ENCODE measurements at places on chromosomes 11 and 22.

DNA sequence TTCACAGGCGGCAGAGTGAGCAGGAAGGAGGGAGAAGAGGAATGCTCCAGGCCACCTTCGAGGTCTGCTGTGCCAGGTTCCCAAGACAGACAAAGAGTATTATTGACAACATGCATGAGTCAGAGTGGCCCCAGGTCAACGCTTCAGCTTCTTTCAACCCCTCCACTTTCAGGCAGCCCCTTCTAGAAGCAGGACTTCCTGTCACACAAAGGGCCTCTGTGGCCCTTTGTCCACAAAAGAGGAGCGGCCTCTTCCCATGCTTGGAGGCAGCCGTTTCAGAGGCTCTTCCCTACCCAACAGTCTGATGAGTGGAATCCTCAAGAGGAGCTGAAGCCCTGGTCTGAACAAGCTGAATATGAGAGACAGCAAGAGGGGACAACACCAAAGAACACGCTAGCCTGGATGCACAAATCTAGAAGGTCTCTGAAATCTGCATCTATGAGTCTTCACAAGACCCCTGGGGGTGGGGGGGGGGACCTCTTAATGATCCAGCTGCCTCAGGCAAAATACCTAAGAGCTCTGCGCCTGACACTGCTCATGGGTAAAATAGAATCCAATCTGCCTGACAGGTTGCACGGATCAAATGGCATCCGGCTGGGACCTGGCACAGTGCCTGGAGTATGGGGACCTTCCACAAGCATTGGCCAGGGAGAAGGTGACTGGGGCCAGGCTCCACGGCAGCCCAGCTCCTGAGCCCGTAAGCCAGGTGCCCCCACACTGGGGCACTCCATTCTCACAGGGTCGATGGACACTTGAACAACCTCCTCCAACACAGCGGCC, 67.5 kb downstream of the PACSIN2 start:
- DNase-seq = peak; percentile 74

GRCh38 chr11:126338346-126339055, 17.0 kb upstream of the ST3GAL4 start:
- DNase-seq = no peak

GRCh38 chr22:31933816-31934482, 10.4 kb upstream of the YWHAH start:
- no peak for DNase-seq

DNA sequence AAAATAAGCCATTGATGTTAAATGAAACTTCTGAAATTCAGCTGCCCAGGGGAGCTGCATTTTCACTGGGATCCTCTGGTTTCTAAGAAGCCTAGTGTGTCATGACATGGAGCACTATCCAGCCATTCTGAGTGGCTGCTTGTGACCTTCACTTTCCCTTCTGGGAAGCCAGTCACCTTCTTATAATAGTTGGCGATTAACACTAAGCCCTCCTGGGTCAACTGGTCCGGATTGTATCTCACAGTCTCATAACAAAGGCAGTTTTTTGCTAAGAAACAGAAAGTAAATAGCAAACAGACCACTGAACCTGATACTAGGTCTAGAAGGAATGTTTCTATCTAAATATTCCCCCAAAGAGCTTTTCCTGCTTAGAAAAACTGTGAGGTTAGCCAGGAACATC, 7.9 kb downstream of the CSRP3 start:
- no peak for DNase-seq

- DNase-seq = no peak
Observed at GRCh38 chr22:46913351-46913750, 150.9 kb downstream of the TBC1D22A start.

- no peak for DNase-seq
Observed at GRCh38 chr11:109926941-109927340, 166.3 kb upstream of the ZC3H12C start.

- peak; percentile 94 for DNase-seq
Observed at GRCh38 chr11:65419772-65420481, 2.7 kb upstream of the NEAT1 start.

DNA sequence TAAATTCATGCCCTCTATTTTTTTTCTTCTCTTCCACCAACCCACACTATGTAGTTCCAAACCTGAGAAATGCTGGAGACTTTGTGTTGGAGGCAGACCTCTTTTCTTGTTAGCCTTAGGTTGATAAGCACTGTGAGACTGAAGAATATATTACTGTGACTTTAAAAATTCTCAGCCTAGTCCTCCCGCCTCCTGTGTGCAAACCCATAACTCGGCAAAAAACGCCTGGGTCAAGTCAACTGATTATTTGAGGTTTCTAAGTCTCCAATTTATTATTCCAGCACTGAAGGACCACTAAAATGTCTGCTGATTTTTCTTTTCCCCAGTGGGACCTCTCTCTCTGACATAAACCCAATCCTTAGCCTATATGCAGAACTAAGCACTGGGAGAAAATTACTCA, 1946.0 kb upstream of the RAG2 start:
- no peak for DNase-seq

DNA sequence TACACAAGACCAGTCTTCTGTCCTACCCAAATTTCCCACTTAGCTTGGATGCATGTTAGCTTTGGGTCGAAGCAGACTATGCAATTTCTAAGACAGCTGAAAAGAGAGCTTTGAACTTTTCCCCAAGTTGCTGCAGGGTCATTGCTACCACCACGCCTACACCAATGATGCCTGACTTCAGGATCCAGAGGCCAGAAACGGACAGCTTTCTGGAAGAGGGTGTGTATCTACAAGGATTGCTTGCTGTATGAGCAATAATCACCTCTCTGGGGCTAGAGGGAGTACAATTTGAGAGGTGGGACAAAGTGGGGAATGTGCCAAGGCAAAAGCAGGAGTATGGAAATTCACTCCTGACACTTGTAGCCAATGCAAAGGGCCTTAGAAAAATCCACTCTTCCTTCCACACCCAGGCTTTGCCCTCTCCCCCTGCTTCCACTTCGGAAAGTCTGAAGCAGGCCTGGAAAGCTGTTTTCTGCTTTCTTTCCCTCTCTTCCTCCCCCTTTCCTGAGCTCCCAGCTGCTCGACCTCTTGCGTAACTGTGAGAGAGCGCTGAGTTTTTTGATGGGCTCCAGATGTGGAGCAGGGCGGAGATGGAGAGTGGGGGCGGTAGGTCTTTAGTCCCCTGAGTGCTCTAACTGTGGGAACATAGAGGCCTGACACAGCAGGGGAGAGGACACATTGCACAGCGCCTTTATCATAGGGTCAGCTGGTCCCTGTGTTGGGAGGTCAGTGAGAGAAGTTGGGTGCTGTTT, 2.1 kb upstream of the PHLDB1 start:
- DNase-seq = peak; percentile 97

DNA sequence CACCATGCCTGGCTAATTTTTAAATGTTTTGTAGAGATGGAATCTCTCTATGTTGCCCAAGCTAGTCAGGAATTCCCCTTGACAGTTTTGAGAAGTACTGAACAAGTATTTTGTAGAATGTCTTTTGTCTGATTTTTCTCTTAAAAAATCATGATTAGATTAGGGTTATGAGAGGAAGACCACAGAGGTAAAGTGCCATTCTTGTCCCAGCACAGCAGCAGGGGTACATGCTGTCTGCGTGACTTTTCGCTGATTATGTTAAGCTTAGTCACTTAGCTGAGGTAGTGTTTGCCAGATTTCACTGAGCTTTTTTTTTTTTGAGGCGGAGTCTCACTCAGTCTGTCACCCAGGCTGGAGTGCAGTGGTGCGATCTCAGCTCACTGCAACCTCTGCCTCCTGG, 13.6 kb upstream of the NUP160 start:
- DNase-seq = no peak

GRCh38 chr11:47616726-47617416, 22.7 kb upstream of the C1QTNF4 start:
- DNase-seq = peak; percentile 81

DNA sequence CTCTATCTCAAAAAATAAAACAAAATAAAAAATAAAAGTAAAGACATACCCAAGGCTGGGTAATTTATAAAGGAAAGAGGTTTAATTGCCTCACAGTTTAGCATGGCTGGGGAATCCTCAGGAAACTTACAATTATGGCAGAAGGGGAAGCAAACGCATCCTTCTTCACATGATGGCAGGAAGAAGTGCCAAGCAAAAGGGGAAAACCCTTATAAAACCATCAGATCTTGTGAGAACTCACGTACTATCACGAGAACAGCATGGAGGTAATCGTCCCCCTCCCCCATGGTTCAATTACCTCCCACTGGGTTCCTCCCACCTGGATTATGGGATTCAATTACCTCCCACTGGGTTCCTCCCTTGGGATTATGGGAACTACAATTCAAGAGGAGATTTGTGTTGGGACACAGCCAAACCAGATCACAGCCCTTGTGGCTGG, 8.3 kb upstream of the SSTR3 start:
- no peak for DNase-seq

GRCh38 chr11:6626971-6627761, 7.9 kb upstream of the TPP1 start:
- DNase-seq = no peak

DNA sequence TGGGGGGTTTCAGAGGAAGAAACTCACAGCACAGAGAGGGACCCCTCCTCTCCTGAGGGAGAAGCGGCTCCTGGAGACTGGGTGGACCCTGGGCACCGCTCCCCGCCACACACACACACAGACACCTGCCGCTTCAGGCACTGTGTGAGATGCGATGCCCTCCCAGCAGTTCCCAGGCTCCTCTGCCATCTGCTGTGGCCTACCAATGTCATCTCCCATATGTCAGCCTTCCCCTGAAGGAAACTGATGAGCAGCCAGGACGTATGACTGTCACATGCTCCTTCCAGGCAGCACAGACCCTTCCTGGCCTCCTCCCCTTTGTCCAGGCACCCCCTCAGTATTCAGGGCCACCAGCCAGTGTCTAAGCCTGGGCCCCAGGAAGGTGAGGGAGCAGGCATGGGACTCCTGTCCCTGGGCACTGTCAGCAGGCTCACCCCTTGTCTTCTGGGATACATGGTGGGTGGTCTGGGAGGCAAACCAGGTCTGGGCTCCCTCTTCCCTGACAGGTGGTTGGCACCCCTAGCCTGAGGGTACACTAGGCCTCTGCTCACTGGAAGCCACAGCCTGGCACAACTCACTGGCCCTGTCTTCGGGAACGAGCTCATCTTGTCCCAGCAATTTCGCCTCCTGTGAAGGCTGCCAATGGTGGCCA, 11.8 kb upstream of the BCR start:
- no peak for DNase-seq

- DNase-seq = no peak
Observed at GRCh38 chr11:95254716-95255115, 23.7 kb upstream of the SESN3 start.
